ENCODE measurements at places on chromosomes 12 and 14. TPM values are rescaled to one million over a fixed set of nuclear protein-coding genes. Genes with fewer than 3 reads are reported as not detected.

- no peaks in the 10 kb centered on the region for H3K36me3 ChIP-seq
- no peak for DNase-seq
- H3K27me3 ChIP-seq = peaks cover 18% of the 10 kb centered on the region
- no peak overlapping the region for H3K27ac ChIP-seq
Observed at GRCh38 chr12:109626378-109627115, 53.0 kb downstream of the MVK start.

DNA sequence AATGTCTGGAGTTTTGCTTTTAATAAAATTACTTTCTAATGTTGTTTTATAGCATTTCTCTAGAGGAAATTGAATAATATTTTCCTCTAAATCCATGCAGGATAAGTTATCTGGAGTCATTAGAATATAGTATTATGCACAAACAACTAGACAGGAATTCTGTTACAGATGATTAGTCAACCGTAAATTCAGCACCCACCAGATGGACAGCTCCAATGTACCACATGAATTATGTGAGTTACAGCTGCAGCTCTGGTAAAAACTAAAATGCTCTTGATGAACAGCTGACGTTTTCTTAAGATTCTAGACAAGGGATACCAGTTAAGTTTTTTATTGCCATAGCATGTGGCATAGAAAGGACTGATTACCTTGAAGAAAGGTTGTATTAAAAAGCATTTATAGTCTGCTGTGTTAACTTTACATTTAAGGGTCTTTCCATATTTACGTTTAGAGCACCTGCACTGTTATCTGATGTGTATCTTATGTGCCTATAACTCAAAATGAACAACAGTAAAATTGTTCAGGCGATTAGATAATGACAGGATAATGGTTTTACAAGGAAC, 321.4 kb upstream of the LRFN5 start:
- no peaks in the 10 kb centered on the region for H3K27me3 ChIP-seq
- H3K27ac ChIP-seq = no peak overlapping the region
- peak; percentile 26 for DNase-seq
- no peaks in the 10 kb centered on the region for H3K4me1 ChIP-seq

- no peak overlapping the region for H3K4me3 ChIP-seq
- H3K4me1 ChIP-seq = no peaks in the 10 kb centered on the region
- no peak for DNase-seq
- no peaks in the 10 kb centered on the region for H3K27me3 ChIP-seq
- no peak overlapping the region for H3K27ac ChIP-seq
- H3K36me3 ChIP-seq = no peaks in the 10 kb centered on the region
Observed at GRCh38 chr14:85873006-85873405, 343.1 kb downstream of the FLRT2 start.

DNA sequence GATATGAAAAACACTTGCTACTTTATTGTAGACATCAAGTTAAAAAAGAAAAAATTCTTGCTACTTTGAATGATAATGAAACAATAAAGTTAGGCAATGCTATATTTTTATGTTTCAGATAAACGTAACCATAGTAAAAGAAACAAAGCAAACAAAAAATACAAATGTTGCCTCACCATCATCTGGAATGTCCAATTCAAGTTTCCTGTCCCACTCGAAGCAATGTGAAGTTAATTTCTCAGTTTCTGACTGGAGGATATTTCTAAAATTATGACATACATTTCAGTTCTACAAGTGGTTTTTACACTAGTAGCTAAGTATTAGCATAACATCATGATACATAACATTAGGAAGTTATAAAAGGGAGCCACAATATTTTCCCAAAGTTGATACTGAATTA, 20.9 kb downstream of the DLGAP5 start:
- no peak overlapping the region for H3K4me3 ChIP-seq
- no peaks in the 10 kb centered on the region for H3K36me3 ChIP-seq
- no peaks in the 10 kb centered on the region for H3K27me3 ChIP-seq
- H3K4me1 ChIP-seq = no peaks in the 10 kb centered on the region
- no peak for DNase-seq

Gene DERA
- polyA plus RNA-seq = 26.0 TPM

Data from stomach (tissue), 19 donors.